Posterior cingulate gyrus (tissue), 11 donors: ENCODE measurements at places on chromosomes 2 and 18.

DNA sequence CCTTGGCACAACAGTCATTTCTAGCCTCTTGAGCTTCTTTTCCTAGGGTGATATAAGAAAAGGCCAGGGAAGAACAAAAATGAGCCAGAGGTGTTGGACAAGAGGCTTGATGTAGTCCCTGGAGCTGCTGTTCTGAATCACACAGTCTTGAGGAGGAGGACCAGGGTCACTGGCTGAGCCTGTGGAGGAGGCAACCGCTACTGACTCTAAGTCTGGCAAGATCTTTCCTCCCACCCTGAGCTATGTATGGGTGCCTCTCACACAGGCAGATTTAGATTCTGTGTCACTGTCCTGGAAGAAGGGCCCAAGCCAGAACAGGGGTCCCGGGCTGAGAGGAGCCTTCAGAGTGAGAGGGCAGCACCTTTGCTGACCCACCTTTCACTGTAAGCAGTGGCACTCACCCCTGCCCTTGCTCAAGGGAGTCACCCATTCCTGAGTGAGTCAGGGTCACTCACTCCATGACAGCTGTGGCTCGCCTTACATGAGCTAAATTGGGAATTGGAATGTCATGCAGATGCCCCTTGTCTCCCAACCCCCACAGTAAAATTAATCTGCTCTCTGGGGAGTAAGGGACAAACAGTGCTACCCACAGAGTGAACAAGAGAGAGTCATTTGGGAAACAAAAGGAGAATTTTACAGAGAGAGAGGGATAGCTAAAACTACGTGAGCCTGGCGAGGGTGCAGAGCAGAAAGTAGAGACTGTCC lies at the start of gene TRIM54:
TSS of gene TRIM54 (plus strand) at position 575 of the 705 bp plus-strand sequence. CDS start 303 bp downstream, outside the sequence.
- DNase-seq, result no peak

DNA sequence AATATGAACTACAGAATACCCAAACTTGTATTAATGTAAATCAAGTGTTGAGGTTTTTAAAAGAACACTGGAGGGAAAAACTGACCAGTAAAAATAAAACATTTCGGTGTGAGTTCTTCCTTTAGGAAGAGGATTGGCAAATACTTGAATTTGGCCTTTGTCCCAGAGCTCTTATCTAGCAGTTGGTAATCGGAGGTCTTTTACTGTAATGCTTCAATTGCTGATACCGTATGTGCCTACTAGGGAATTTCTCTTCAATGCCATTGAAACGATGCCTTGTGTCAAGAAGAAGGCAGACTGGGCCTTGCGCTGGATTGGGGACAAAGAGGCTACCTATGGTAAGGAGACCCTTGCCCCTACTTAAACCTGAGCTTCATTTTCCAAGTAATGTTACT lies 4.1 kb downstream of the RRM2 start:
- no peak for DNase-seq

GRCh38 chr2:161382747-161383146 lies 33.4 kb upstream of the TBR1 start:
- no peak for DNase-seq

DNA sequence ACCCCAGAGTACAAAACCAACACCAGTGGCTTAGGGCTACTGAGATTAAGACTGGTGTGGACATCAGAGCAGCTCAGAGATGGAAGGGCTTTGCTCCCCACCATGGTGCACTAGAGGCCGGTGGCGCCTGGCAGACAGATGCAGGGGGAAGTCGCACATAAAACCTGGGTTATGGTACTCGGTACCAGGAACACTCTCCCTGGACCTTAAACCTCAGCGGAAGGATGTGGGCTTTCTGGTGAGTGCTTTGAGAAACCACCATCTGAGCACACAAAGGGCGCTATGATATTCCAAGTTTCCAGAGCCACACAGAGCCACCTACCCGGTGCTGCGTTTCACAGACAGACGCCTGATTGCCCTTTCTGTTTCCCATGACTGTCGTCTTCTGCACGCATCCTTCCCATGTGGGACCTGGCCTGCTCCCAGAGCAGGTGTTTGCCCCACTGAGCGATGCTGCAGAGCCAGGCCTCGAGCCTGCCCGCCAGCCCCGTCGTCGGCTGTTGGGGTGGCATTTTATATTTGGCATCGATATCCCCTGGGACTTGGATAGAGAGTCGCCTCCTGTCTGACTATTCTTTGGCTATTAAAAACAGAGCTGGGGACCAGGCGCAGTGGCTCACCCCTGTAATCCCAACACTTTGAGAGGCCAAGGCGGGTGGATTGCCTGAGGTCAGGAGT lies 89.5 kb upstream of the ODC1 start:
- no peak for DNase-seq

GRCh38 chr2:209721497-209721896 lies 50.1 kb upstream of the UNC80 start:
- DNase-seq, result no peak
